ENCODE measurements at places on chromosomes 5 and 9. TPM values are rescaled to one million over a fixed set of nuclear protein-coding genes. Genes with fewer than 3 reads are reported as not detected.

The PCDHB9 gene
- 0.76 TPM for polyA plus RNA-seq

The COL27A1 gene
- 71.1 TPM for polyA plus RNA-seq

The FOXD4L3 gene
- 0.15 TPM for polyA plus RNA-seq

The FYB1 gene
- 0.49 TPM for polyA plus RNA-seq

The IL3 gene
- not detected for polyA plus RNA-seq

The ARHGEF39 gene
- 1.4 TPM for polyA plus RNA-seq

The CDH9 gene
- not detected for polyA plus RNA-seq

The C9orf50 gene
- not detected for polyA plus RNA-seq

The CHSY3 gene
- 0.07 TPM for polyA plus RNA-seq

The PCDHGA9 gene
- polyA plus RNA-seq: 1.3 TPM

The EPB41L4A gene
- 6.8 TPM for polyA plus RNA-seq

The HEMGN gene
- not detected for polyA plus RNA-seq

The CCDC171 gene
- 1.5 TPM for polyA plus RNA-seq

The FBP2 gene
- 0.47 TPM for polyA plus RNA-seq

The SPINK7 gene
- polyA plus RNA-seq: not detected
